IMR-90 (cell line): ENCODE measurements at places on chromosomes 3 and 15. TPM values are rescaled to one million over a fixed set of nuclear protein-coding genes. Genes with fewer than 3 reads are reported as not detected.

Gene UBE2E1
- 72.0 and 91.6 TPM in 2 replicates for polyA plus RNA-seq

Gene SLC28A1
- polyA plus RNA-seq = not detected in 2 replicates

Gene IGSF10
- 0.03 and 0.07 TPM in 2 replicates for polyA plus RNA-seq

Gene ARRDC4
- polyA plus RNA-seq = 4.0 and 5.3 TPM in 2 replicates

DNA sequence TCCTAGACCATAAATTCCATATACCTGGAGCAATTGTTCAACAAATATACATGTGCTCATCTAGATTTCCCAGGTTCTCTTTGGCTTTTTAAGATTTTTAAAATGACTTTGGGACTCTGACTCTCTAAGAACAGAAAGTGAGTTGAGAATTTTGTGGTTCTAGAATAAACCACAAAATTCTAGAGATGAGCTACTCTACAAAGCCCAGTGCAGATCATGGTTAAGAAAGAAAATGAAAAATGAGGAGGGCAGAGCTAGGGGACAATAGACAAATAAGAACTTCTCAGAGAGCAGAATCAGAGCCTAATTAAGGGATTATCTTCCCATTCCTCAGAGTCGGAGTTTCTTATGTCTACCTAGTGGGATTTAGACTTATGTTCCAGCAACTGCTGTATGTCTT is 694.7 kb downstream of the ZNF385D start:
- H3K27me3 ChIP-seq = no peaks in the 10 kb centered on the region
- no peaks in the 10 kb centered on the region for H3K4me1 ChIP-seq
- no peak overlapping the region for H3K27ac ChIP-seq

DNA sequence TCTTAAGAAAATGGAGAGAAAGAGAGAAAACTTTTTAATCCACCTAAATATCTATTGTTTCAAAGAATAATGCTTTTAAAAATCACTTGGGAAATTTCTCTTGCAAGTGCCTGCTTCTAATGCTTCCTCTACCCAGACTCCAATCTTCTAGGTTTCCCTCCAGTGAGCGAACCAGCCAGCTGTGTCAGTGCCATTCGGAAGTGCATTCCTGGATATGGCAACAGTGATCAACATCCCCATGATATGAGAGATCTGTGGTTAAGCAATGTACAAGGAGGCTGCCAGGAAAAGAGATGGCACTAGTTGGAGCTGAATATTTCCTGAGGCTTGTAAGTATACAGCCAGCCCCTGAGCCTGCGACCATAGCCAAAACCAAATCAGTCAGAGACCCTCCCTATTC is 53.3 kb upstream of the KCNMB2 start:
- H3K36me3 ChIP-seq = no peaks in the 10 kb centered on the region
- no peaks in the 10 kb centered on the region for H3K27me3 ChIP-seq
- H3K4me1 ChIP-seq = no peaks in the 10 kb centered on the region
- H3K27ac ChIP-seq = no peak overlapping the region
- DNase-seq = no peak
- H3K4me3 ChIP-seq = no peak overlapping the region

DNA sequence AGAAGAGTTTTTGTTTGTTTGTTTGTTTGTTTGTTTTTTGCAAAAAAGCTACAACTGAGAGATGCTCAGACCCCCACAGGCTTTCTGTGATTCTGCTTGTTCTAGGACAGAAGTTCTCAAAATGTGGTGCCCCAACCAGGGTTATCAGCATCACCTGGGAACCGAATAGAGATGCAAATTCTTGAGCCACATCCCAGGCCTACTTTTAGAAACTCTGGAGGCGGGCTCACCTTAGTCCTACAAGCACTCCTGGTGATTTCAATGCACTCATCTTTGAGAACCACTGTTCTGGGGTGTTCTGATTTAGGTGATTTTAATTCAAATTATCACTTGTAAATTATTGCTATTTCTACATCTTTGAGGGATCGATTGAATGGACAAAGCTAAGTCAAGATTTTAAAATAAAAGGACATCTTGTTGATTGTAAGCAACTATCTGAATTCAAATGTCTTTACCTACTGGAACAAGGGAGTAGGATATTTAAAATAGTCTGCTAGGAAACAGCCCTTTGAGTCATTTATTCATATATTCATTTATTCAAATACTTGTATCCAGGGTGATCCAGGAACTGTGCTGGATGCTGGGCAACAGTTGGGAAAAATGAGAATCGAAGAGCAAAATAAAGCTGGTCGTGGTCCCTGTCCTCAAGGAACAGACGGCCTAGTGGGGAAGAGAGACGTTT is 44.7 kb upstream of the CADPS start:
- no peak overlapping the region for H3K4me3 ChIP-seq
- H3K27ac ChIP-seq = no peak overlapping the region
- no peaks in the 10 kb centered on the region for H3K36me3 ChIP-seq
- H3K27me3 ChIP-seq = no peaks in the 10 kb centered on the region
- H3K4me1 ChIP-seq = no peaks in the 10 kb centered on the region

DNA sequence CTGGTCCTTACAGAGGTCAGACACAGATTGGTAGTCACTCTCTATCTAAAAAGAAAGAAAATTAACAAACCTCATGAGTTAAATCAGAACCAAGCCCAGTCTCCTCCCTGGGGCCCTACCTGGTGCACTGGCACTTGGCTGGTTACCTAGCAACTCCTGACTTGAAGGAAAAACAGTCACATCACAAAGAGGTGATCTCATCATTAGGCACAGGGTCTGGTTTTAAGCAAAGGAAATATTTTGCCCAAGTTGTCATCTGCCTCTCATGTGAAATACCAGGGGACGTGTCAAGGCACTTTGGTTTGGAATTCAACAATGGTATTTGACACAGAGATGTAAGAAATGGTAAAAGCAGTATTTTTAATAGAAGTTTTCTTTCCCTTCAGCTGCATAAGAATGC is 47.7 kb upstream of the FMN1 start:
- no peak overlapping the region for H3K4me3 ChIP-seq
- peak; percentile 27 for DNase-seq
- no peak overlapping the region for H3K27ac ChIP-seq
- H3K27me3 ChIP-seq = peaks cover 13% of the 10 kb centered on the region
- no peaks in the 10 kb centered on the region for H3K36me3 ChIP-seq

GRCh38 chr3:3927965-3928364 is 128.7 kb downstream of the LRRN1 start:
- H3K27me3 ChIP-seq = no peaks in the 10 kb centered on the region
- no peak overlapping the region for H3K4me3 ChIP-seq
- H3K27ac ChIP-seq = no peak overlapping the region
- DNase-seq = no peak

DNA sequence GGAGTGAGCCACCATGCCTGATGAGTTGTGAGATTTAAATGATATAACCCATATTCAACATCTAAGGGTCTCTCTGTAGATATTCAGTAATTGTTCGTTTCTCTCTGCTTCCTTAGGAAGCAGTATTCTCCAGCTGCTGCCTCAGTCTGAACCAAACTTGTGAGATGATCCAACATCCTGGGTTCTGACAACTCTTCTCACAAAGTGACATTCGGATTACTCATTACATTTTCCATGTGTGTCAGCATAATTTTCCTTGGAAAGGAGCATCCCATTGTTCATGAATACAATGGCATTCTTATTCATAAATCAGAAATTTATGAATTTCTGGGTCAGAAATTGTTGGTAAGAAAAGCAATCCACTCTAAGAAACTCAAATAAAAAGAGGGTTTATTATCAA is 15.0 kb upstream of the SEC22A start:
- no peak overlapping the region for H3K4me3 ChIP-seq
- H3K36me3 ChIP-seq = no peaks in the 10 kb centered on the region
- H3K27ac ChIP-seq = no peak overlapping the region
- H3K4me1 ChIP-seq = no peaks in the 10 kb centered on the region

DNA sequence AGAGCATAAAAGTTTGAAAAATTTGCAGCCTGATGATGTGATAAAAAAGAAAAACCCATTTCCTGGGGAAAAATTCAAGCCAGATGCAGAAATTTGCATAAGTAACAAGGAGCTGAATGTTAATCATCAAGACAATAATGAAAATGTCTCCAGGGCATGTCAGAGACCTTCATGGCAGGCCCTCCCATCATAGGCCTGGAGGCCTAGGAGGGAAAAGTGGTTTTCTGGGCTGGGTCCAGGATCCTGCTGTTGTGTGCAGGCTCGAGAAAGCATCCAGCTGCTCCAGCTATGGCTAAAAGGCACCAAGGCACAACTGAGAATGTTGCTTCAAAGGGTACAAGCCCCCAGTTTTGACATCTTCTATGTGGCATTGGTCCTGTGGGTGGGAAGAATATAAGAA is 1014.0 kb downstream of the SI start:
- no peak overlapping the region for H3K4me3 ChIP-seq
- no peaks in the 10 kb centered on the region for H3K27me3 ChIP-seq
- DNase-seq = no peak
- H3K27ac ChIP-seq = no peak overlapping the region
- no peaks in the 10 kb centered on the region for H3K4me1 ChIP-seq
- no peaks in the 10 kb centered on the region for H3K36me3 ChIP-seq

DNA sequence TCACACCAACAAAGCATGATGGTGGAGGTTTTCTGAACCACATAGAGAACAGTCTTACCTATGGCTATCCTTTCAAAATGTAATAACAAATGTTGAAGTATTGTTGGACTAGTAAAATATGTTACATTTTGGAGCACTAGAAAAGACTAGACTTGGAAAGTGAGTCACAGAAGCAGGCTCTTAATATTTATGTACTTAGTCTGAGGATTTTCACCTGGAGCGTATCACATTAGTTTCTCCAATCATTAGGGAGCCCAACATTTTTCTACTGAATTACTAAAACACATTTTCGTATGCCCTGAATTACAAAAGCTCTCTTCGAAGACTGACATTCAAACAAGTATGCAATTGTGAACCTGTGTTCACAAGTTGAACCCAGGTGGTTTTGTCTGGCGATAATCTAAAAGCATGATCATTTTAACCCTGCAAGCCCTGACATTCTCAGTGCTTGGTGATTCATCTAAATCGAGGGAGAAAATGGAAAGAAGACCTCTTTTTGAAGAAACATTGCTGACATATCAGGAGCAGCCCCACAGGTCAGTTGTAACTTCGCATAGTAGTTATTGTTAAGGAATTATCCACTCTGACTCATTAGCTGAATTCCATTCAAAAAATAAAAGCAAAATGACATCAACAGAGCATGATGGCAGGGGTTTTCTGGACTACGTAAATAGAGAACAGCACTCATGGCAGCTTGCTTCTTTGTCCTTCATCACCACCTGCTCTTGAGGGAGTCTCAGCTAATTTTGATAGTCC is 679.8 kb upstream of the NECTIN3 start:
- H3K4me3 ChIP-seq = no peak overlapping the region
- H3K4me1 ChIP-seq = peaks cover 6% of the 10 kb centered on the region; the same call in 1 of the 2 replicates
- H3K27ac ChIP-seq = 0 out of 2 replicates have a peak overlapping the region, but pooled peaks have one; percentile 12
- no peaks in the 10 kb centered on the region for H3K27me3 ChIP-seq
- H3K36me3 ChIP-seq = no peaks in the 10 kb centered on the region

DNA sequence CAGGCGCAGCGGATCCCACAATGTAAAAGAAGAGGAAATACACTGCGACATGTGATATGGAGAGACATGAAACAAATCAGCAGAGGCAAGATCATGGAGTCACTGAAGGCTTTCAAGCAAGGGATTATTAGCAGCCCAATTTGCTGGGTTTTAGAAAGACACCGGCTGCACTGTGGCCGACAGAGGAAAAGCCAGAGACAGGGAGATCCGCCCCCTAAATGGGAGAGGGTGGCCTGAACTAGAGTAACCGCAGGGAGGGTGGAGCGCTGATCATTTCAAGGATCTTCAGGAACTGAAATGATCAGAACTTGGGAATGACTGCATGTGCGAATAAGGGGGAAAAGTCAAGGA is 612 bp upstream of the C15orf40 start:
- peaks cover 10% of the 10 kb centered on the region for H3K4me1 ChIP-seq
- DNase-seq = no peak
- peaks cover 8% of the 10 kb centered on the region for H3K36me3 ChIP-seq

DNA sequence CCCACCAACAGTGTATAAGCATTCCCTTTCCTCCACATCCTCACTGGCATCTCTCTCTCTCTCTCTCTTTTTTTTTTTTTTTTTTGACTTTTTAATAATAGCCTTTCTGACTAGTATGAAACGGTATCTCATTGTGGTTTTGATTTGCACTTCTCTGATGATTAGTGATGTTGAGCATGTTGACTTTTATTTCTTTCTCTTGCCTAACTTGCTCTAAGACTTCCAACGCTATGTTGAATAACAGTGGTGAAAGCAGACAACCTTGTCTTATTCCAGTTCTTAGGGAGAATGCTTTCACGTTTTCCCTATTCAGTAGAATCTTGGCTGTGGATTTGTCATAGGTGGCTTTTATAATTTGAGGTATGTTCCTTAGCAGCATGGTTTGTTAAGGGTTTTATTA is 249.4 kb upstream of the MDFIC2 start:
- H3K27ac ChIP-seq = no peak overlapping the region
- H3K36me3 ChIP-seq = no peaks in the 10 kb centered on the region
- H3K4me3 ChIP-seq = no peak overlapping the region
